ENCODE measurements at places on chromosomes 4 and X.

DNA sequence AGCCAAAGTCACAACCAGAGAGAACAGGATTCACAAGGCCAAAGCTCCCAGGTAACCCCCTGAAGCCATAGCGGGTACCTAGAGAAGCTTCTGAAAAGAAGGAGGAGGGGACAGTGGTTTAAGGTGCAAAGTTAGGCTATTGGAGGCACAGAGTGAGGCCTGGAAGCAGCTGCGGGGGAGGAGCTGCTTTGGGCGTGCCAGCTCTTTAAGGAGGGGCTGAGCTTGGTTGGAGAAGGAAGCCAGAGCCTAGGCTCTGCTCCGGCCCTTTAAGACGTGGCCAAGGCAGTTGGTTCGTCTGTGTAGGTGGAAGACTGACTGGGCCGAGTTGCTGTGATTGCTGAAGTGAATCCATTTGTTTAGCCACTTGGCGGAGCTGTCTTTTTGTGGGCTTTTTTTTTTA, 1.5 kb downstream of the KLF8 start:
- DNase-seq, result no peak

DNA sequence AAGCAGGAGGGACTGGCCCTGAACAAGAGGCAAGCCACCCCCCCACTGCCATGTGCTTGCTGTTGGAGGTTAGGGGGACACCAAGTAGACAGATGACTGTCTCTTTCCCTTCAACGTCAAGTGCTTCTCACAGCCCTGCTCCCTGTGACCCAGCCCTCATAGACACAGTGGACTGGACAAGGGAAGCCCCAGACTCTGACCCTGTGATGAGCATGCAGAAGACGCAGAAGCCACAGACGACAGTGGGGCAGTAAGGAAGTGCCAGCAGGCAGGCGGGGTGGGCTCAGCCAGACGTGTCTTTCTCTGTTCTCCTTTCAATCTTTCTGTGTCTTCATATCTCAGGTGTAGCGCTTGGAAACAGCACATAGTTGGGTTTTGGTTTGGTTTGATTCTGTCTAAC, 2.4 kb upstream of the L1CAM start:
- no peak for DNase-seq

DNA sequence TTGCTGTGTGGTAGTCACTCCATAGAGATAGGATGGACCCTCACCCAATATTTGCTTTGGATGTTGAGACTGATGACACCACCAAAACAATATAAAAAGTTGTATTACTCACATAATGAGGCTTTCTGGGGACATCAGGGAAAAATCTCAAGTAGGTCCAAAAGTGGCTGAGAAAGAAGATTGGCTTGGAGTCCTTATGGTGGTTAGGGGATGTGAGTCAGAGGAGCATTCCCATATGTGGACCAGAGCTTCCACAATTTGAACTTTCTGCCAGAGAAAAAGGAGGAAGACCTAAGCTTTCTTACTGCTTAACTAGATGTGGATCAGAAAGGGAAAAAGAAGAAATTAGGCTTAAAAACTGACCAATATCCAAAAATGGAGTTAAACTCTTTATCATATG, 460.5 kb downstream of the SH3BGRL start:
- no peak for DNase-seq

- no peak for DNase-seq
These were observed 330.1 kb upstream of the RPS6KA3 start for GRCh38 chrX:20596856-20597255.

GRCh38 chrX:51614353-51615012, 4.2 kb downstream of the CENPVL3 start:
- peak; percentile 56 for DNase-seq

DNA sequence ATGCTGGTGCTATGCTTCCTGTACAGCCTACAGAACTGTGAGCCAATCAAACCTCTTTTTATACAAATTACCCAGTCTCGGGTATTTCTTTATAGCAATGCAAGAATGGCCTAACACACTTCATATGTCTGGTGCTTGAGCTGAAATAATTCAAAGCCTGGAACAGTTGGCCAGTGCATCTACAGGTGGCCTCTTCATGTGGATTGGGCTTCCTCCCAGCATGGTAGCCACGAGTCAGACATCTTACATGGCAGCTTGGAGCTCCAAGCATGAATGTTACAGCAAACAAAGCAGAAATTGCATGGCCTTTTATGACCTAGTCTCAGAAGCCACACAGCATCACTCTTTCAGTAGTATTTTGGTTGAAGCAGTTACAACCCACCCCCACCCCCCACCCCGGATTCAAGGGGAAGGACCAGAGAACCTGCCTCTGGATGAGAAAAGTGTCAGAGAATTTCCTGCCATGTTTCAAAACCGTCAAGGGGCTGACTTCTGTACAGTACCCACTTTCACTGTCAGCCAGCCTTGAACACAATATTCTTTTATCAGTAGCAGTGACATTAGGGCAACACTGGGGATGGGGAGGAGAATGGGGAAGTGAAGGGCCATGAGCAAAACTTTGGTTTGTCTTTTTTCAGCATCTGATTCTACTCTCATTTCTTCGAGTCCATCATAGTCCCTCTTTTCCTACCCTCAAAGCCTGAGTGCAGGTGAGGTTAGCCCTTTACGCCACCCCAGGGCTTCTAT, 368.7 kb downstream of the BCOR start:
- DNase-seq, result no peak

DNA sequence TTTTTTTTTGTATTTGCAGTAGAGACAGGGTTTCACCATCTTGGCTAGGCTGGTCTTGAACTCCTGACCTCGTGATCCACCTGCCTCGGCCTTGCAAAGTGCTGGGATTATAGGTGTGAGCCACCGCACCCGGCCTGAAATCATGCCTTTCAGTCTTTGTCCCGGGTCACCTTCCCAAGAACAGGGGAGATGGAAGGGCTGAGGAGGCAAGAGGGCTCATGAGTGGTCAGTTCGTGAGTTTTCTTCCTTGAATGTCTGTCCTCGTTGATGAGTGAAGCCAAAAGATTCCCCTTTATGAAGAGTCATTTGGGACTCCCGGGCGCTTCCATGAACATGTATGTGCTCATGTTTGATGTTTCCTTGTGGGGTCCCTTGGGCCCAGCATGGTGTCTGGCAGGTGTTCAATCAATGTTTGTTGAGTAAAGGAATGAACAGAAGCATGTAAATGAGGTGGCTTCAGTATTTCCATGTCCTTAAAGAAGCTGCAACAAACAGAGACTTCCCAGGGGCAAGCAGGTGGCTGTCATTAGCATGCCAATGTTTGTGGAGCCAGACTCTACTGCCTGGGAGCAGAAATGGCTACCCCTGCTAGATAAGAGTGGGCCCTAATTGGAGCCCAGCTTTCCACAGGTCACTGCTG, 3.4 kb upstream of the SEPTIN6 start:
- DNase-seq, result no peak

GRCh38 chrX:71634366-71634765, 16.1 kb upstream of the CXCR3 start:
- no peak for DNase-seq

GRCh38 chr4:80112236-80112635, 39.2 kb upstream of the ANTXR2 start:
- no peak for DNase-seq

DNA sequence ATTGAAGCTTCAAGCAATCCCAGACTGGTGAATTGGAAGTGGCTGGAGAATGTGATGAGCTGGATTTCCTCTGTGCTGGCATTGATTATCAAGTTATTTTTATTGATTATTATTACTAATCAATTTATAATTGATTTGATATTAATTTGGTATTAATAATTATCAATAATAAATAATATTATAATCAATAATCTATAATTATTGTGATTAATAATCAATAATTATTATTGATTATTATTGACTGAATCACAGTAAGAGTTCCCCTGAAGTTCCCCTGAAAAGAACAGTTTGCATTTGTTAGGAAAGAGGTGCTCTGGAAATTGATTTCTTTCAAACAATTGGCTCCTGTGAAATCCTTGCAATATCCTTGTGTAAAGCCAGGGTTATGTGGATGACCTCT, 7.5 kb upstream of the FAM9A start:
- no peak for DNase-seq

DNA sequence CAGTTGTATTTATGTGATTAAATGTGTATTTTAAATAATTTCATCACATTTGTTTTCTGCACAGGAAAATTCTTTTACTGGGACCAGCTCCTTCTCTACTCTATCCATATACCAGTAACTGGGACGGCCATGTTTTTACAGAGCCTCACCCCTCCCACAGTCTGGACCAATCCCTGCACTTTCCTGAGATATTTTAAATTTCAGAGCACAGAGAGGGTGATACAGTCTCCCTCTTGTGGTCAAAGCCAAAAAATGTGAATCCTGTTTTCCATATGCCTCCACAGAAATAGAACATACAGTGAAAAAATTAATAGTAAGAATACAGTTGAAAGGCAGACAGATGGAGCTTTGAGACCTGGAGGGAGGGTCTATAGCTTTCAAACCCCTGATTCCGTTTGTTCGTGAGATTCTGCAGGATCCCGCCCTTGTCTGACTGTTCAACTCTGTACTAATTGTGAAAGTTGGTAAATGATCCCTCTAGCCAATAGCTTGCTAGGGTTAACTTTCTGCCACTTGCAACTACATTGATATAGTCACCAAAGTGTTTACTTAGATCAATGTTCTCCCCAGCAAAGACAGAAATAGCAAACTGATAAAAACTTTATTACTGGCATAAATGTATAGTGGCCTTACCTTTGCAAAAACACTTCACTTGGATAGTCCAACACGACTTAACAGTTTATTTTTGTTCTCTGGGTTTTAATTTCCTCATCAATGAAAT, 172.2 kb downstream of the PPARGC1A start:
- peak; percentile 36 for DNase-seq

DNA sequence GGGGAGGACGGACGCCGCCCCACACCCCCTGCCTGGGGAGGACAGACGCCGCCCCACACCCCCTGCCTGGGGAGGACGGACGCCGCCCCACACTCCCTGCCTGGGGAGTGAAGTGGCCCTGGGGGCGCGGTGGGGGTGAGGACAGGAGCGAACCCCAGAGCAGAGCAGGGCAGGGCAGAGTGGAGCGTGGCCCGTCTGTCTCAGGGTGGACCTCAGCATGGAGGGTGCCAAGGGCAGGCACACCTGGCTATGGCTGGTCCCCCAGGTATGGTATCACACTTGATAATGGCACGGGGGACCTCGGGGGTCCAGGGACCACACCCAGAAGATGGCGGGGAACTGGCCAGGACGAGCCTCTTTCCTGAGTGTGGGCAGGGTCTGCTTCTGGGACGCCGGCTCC, 9.6 kb downstream of the LRPAP1 start:
- no peak for DNase-seq

DNA sequence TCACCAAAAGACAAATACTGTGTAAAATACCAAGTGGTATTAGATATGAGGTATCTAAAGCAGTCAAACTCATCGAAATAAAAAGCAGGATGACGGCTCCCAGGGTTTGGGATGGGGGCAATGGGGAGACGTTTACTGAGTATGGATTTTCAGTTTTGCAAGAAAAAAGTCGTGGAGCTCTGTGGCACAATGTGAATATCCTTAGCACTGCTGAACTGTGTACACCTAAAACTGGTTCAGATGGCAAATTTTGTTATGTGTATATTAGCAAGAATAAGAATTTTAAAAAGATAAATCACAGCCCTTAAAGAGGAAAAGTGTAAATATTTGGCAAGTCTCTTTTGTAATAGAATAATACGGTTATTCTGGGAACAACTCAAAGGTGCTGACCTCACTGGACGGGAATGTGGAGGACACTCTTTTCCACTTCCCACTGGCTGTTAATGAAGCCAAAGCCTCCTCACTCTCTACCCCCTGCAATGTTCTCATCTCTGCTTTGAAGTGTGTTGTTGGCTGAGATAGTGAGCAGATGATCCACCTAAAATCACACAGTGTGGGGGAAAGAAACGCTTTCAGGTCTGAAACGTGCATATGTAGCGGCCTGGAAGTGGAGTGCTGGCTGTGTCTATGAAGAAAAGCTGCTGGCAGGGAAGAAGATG, 49.2 kb downstream of the SEL1L3 start:
- no peak for DNase-seq

- DNase-seq, result no peak
These were observed 57.1 kb upstream of the MID1 start for GRCh38 chrX:10677490-10677889.
